Fibroblast of skin of abdomen (primary cell): ENCODE measurements at places on chromosomes 12 and 14.
A peak's percentile ranks its signal among the peaks of the same experiment; 100 is the strongest.

- DNase-seq, result no peak
Measured at GRCh38 chr12:117158911-117159553, 31.2 kb downstream of the FBXO21 start.

DNA sequence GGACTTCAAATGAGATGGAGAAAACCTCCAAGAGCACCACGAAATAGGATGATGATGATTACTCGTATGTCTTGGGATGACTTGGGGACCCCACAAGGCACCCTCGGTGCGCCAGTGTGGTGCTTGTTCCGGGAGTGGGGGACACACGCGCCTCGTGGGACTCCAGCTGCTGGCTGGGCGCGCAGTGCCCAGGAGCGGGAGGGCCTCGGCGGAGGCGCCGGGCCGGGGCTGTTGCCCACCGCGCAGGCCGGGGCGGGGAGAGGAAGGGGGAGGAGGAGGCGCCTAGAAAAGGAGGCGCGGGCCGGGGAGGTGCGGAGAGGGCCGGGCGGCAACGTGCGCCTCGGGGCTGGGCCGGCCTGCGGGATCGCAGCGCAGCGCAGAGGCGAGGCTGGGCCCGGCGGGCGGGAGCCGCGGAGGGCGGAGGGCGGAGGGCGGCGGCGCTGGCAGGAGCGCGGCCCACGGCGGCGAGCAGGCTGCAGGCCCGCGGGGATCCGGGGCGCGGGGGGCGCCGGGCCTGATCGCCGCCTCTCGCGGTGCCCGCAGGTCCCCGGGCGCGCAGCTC lies at the start of gene RFLNA:
RFLNA (plus strand) TSS at position 314 of the 562 bp plus-strand sequence. CDS start 337 bp downstream, outside the sequence.
- DNase-seq, result peak; percentile 30

GRCh38 chr12:113757221-113758002 lies 208.7 kb downstream of the RBM19 start:
- DNase-seq, result no peak

- no peak for DNase-seq
Measured at GRCh38 chr12:68771223-68771925, 25.4 kb downstream of the SLC35E3 start.
